ENCODE measurements at places on chromosomes 5 and 9.

GRCh38 chr9:135670721-135671590, 7.8 kb downstream of the LCN9 start:
- no peak for DNase-seq

- peak; percentile 77 for DNase-seq
Measured at GRCh38 chr5:122152266-122152900, 23.0 kb downstream of the ZNF474 start.

- DNase-seq, result no peak
Measured at GRCh38 chr9:19171271-19171670, 44.0 kb upstream of the PLIN2 start.

GRCh38 chr5:78633700-78634099, 14.9 kb downstream of the LHFPL2 start:
- no peak for DNase-seq

GRCh38 chr9:135827866-135828580, 79.3 kb downstream of the CAMSAP1 start:
- DNase-seq, result no peak

GRCh38 chr5:36596247-36596646, 10.2 kb upstream of the SLC1A3 start:
- DNase-seq, result no peak

DNA sequence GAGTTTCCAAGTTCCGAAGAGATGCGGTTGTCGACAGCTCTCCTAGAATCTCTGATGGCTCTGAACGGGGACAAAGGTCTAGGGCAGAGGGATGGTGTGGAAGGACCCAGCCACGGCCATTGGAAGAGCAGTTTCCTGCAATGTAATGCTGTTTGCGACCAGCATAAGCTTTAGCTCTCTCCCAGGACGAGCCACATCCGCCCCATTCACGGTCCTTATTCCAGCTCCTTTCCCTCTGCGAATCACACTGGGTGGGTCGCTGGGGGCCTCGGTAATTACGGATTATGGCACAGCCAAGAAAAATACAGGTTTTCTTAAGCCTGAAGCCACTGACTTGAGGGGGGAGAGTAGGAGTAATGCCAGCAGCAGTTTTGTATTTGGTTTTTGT, 22.7 kb downstream of the ANXA2R start:
- DNase-seq, result peak; percentile 60

GRCh38 chr5:11619339-11620024, 284.8 kb downstream of the CTNND2 start:
- peak; percentile 30 for DNase-seq

GRCh38 chr9:18184401-18184800, 289.6 kb upstream of the ADAMTSL1 start:
- DNase-seq, result no peak
